GM10248 (cell line): ENCODE measurements at places on chromosomes 13 and 19.

DNA sequence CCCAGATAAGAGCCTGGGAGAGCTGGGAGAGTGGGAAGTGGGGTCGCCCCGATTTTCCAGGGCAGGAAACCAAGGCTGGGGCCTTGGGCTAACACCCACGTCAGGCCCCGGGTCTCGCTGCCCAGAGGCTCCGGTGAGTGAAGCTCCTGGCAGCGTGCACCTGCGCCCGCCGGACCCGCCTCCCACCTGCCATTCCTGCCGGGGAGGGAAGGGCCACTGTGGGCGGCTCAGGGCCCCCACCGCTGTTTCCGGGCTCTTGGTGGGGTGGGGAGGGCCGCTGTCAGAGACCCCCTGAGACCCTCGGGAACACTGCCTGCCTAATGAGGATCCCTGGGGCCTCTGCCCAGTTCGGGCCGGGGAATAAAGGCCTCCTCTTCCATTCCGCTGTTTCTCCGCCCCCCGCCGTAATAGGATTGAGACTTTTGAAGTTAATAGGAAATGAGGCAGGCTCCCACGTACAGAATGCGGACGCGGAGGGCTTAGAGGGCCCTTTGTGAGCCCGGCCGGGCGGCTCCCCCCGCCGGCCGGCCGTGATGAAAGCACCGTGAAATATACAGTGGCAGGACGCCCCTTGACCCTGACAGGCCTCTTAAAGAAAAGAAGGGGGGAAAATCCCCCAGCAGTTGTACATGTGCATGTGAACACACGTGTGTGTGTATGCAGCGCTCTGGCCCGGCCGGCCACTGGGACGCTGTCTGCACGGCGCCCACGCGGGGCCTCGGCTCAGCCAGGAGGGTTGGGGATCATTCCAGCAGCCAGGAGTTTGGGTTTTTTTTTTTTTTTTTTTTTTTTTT lies 33.2 kb downstream of the EFNA2 start:
- no peak for DNase-seq

GRCh38 chr19:8638078-8638619 lies 7.7 kb downstream of the NFILZ start:
- no peak for DNase-seq

DNA sequence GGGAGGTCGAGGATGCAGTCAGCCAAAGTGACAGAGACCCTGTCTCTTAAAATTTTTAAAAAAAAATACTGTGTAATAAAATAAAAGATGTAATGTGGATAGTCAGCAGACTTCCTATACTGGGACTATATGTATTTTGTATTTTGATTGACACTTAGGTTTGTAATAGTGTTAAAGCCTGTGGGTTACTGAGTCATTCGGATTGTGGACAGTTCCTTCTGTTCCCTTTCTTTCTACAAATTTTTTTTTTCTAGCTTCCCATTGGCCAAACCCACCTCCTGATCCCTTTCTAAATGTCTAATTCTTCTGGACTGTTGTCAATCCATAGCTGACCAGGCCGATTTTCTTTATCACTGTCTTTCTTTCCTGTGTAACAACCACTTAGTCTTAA lies 108.0 kb downstream of the DNAJC3 start:
- no peak for DNase-seq

GRCh38 chr19:32403291-32403995 lies 2.1 kb upstream of the DPY19L3 start:
- no peak for DNase-seq

GRCh38 chr13:49615836-49616675 lies 12.3 kb upstream of the ARL11 start:
- DNase-seq, result no peak

GRCh38 chr19:46088101-46088500 lies 36.4 kb downstream of the IGFL3 start:
- no peak for DNase-seq

DNA sequence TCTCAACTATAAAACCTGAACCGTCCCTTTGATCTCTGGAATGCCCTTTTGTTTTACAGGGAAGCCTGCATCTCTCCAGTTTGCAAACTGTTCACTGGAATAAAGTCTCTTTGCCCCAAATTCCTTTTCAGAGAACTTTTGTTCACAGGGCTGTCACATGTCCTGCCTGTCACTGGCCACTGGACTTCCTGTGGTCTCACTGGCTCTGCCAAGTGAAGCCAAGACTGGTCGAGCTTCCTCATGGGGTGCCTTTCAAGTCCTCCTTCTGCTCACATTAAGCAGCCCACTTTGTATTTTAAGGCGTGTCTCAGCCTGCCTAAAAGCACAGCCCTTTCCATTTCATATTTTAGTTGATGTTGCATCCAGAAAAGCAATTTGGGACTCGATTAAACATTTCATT lies 215.7 kb downstream of the KATNAL1 start:
- DNase-seq, result no peak

GRCh38 chr19:9461938-9462337 lies 26.6 kb upstream of the ZNF266 start:
- DNase-seq, result no peak

DNA sequence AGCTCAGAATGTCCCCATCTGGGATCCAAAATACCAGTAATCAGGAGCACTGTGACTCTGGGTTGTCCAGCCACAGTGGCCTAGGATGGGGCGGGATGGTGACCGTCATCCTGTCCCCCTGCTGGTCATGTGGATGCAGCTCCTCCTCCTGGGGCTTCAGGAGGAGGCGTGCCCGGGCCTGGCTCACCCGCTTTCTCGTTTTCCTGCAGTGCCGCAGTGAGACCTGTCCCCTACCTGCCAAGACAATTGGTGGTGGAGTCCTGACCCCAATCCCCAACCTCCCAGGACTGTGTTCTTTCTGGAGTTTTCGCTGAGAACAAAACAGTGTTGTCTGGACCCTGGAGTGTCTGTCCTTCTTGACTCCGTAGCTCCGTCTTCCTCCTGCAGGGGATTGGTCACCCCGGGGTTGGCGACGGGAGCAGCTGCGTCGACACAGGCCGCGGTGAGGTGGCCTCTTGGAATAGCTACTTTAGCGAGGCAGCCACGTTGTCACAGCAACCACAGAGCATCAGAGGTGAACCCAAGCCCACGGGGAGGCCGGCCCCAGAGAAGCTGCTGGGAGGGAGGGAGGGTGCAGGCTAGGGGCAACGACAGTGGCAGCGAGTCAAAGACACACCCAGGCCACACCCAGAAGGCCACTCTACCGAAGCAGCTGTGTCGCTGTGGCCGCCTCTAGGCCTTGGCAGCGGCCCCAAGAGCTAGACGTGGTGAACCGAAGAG lies 10.2 kb upstream of the EMC10 start:
- no peak for DNase-seq

DNA sequence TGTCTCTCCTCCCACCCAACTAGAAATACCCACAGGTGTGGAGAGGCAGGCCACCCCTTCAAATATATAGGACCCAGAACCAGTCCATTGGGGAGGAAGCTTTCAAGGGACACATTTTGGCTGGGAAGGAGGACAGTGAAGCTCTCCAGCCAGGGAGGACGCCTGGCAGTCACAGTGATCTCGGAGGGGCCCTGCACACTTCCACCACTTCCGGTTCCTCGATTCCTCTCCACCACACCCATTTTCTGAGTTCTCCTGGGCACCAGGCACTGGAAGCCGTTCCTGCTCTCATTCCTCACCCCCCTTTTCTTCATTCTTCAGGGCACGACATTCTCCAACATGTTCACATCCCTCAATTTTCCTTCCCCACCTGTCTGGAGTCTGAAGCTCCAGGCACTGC lies 30.4 kb upstream of the CEACAM21 start:
- no peak for DNase-seq

DNA sequence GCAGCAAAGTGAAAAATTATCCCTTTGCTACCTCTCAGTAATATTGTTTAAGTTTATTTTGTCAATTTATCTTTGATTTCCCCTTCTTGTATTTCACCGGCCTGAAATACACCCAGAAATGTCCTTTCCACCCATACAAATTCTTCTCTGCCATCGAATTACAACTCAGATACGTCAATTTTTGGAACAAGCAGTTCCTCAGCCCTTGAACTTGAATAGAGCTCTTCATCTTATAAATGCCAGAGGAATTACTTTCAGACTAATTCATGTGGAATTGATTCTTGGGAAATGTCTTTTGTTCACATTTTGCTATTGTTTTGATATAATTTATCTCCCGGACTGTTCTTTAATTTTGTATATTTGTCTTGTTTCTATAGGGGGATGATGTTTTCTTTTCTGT lies 1359.3 kb upstream of the MIR17HG start:
- no peak for DNase-seq

- no peak for DNase-seq
These were observed 581.6 kb upstream of the SGCG start for GRCh38 chr13:22599156-22599555.

- no peak for DNase-seq
These were observed 130.0 kb downstream of the ATP11A start for GRCh38 chr13:112819816-112820215.

GRCh38 chr19:7385062-7385461 lies 36.3 kb downstream of the ARHGEF18 start:
- no peak for DNase-seq

DNA sequence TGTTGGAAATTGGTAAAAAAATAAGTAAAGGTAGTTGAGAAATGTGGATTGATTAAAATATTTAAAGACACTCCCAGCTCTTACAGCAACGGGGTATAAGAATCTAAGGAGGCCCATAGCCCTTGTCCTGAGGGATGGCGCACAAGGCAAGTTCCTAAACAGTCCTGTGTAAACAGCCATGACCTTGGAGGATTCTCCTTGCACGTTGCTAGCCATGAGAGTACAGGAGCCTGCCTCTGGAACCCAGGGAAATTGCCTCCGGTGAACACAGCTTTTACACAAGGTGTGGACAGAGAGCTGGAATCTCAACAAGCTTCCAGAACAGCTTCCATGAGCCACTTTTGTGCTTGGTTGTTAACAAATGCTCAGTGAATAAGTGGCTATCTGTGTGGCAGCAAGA lies 378.2 kb downstream of the FOXO1 start:
- no peak for DNase-seq

GRCh38 chr13:100883453-100883852 lies 208.9 kb upstream of the TMTC4 start:
- DNase-seq, result no peak

DNA sequence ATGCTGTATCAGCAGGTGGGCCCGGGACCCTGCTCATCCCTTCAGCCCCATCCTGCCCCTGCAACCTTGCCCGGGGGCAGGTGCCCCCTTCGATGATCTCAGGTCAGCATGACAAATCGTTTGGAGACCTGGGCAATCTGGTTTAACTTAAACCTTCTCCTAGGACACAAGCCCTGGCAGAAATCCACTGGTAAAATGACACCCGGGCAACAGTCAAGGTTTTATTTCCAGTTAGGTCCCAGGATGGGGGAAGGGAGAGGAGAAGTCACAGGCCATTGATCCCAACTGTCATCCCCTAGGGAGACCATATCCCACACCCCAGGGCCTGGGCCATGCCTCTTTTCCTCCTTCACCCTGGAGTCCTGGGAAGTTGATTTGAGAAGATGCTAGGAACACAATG lies 1.8 kb upstream of the PLIN5 start:
- no peak for DNase-seq

- DNase-seq, result no peak
These were observed 36.3 kb upstream of the TFDP1 start for GRCh38 chr13:113548171-113548641.

DNA sequence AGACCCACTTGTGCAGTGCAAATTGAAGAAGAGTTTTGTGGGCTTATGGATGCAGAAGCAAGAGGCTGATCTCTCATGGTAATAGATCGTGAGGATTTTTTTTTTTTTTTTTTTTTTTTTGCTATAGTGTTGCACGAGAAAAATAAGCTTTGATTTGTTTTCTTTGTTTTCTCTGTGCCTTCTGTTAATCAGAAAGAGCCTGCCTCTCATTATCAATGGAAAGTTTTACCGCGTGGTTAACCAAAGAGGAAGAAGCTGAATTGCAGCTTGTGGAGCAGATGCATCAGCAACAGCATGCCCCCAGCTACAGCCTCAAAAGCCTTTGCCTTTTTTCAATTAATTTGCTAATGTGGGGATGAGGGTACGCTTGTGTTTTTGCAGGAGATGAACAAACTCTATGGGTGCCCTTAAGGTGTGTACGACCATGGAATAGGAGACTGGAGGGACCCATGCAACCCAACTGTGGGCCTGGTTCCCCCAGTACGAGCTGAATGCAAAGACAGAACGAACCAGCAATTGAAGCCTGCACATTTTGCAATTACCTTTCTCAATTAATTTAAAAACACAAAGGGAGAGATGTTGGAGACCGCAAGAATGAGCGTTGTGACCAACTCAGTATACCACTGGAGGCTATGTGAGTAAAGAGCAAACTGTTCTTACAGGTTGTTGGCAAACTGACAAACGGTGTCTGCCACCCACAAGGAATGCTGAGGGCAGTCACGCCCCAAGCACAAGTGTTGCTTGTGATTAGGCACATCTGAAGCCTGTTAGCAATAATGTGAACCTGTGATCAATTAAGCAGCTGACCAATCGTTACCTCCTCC lies 58.6 kb upstream of the SPRY2 start:
- no peak for DNase-seq

GRCh38 chr19:18390065-18390907 lies 4.3 kb downstream of the GDF15 start:
- DNase-seq, result no peak

DNA sequence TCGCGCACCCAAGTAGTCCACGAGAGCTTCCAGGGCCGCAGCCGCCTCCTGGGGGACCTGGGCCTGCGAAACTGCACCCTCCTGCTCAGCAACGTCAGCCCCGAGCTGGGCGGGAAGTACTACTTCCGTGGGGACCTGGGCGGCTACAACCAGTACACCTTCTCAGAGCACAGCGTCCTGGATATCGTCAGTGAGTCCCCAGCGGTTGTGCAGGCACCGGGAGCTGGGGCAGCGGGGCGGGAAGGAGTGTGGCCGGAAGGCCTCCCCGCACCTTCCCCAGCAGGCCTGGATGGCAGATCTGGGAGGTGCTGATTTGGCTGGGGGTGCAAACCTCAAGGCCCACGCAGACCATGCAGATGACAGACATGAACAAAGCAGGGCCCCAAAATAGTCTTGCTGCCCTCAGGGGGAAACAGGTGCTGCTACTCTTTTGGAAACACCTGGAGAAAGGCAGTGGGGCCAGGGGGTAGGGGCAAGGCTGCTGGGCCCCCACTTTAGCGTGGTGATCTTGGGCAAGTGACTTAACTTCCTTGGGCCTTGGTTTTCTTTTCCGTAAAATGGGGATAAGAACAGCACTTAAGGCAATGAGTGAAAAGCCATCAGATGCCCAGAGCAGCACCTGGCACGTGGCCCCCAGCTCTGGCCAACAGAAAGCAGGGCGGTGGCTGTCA lies 4.0 kb downstream of the MAG start:
- peak; percentile 80 for DNase-seq

GRCh38 chr19:29367791-29368222 lies 154.9 kb upstream of the UQCRFS1 start:
- DNase-seq, result peak; percentile 2

GRCh38 chr19:41698746-41699230 lies 9.6 kb upstream of the CEACAM5 start:
- DNase-seq, result peak; percentile 48

- no peak for DNase-seq
These were observed 532.1 kb downstream of the IRS2 start for GRCh38 chr13:109254274-109254673.

DNA sequence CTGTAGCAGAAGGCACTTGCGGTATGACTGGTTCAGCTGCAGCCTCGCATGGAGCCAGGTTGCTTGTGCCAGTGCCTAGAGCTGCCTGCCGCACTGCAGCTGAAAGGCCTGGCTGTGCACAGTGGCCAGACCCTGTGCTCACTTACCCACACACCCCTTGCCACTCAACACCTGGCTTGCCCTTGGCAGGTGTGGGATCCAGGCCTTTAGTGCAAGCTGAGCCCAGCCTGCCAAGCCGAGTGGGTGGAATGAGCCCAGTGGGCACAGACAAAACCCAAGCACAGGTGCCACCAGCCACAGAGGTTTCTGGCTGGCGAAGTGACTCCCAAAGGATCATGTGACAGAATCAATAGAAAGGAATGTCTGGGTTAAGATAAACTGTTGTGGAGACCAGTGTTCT lies 19.5 kb downstream of the LIG4 start:
- DNase-seq, result no peak
